ENCODE measurements at places on chromosomes 4 and X.

DNA sequence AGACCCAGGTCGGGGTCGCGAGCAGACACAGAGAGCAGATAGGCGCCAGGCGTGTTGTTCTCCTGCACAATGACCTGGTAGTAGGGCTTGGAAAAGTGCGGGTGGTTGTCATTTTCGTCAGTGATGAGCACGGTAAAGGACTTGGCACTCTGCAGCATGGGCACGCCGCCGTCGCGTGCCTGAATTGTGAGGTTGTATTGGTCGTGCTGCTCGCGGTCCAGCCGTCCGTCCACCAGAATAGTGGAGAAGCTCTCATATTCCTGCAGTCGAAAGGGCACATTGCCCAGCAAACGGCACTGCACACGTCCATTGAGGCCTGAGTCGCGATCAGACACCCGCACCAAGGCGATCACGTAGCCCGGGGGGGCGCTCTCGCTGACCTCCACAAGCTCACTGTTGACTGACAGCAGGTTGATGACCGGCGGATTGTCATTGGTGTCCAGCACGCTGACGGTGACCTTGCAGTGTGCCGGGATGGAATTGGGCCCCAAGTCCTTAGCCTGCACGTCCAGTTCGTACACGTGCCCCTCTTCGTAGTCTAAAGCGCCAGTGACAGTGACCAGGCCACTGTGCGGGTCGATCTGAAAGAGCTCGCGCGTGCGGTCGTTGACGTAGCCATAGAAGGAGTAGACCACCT, 2.8 kb downstream of the PCDH19 start:
- DNase-seq = no peak

GRCh38 chrX:65706041-65706828, 38.8 kb downstream of the MSN start:
- peak; percentile 29 for DNase-seq

DNA sequence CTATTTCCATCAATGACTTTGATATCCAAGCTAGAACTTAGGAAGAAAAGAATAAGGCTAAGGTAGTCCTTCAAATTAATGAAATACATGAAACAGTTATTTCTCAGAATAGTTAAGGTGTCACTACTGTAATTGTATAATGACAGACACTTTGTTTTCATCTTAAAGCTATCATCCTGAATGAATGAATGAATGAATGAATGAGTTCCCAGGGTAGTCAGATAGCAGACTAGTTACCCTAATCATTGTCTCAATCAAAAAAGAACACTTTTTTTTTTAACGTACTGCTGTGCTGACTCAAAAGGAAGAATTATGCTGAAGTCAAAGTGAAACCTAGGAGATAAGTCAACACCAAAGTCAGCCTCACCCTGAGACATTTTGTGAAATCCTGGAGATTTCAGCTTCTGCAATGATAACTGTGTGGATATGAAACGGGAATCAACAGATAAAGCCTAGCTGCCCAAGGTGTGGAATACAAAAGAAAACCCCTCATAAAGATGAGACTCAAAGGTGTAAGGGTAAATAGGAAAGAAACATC, 68.3 kb upstream of the CNKSR2 start:
- DNase-seq = no peak

- no peak for DNase-seq
Measured at GRCh38 chrX:119646515-119646914, 40.3 kb upstream of the NKRF start.

GRCh38 chrX:81174286-81174685, 27.4 kb downstream of the HMGN5 start:
- no peak for DNase-seq

DNA sequence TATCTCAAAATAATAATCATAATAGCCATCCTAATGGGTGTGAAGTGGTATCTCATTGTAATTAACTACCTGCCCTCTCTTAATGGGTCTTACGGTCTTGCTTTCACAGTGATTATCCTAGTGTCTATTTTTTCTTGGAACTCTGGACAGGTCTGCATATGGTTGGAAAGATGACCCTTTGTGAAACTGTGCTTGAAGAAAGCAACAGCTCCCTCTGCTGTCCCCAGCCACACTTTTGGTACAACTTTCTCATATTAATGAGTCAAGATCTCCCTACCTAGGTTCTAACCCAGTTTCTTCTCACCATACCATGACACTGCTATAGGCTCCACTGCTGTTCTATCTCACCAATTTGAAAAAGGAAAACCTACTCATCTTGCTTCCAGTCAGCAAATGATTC, 2.4 kb downstream of the TFDP3 start:
- no peak for DNase-seq

- no peak for DNase-seq
Measured at GRCh38 chr4:123409334-123409733, 12.7 kb downstream of the SPRY1 start.

DNA sequence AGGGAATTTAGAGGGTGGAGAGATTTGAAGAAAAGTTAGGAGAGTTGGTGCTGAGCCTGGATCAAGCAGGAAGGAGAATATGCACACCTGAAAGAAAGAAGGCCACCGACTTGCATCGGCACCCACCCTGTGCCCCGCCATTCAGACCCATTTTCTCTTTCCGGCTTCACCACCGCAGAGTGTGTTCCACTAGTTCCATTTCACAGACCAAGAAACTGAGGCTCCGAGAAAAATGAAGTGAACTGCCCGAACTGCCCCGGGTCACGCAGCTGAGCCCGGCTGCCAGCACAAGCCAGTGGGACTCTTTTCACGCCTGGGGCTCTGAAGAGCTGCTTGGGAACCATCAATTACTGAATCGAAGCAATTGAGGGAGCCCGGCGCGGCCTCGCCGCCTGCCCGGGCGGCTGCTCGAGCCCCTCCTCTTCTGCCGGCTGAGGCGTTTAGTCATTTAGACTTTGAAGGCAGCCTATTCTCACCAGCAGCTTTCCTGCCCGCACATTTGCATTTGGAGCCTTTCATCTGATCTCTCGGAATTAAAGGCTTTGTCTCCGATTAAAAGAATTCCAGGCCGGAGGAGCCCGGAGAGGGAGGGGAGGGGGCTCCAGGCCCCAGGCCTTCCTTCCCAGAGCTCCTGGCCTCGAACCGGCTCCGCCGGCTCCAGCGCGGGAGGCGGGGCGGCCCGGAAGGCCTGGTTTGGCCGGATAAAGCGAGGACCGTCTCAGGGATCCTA, 140.2 kb upstream of the PJA1 start:
- no peak for DNase-seq

DNA sequence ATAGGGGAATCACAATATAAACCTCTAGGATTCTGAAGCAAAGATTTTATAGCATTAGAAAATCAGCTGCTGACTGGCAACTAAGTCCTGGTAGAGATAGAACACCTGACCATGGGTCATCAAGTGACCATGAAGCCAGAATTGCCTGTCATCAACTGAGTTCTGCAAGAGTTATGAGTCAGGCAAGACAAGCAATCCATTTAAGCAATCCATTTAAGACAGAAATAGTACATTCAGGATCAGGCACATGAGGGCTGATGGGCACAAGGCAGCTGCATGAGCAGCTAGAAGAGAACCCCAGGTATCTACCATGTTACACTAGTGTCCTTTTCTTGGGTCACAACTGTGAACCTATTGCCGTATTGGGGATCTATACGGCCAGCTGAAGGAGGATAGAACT, 98.9 kb downstream of the SPRY1 start:
- DNase-seq = no peak

- no peak for DNase-seq
Measured at GRCh38 chr4:182904211-182904761, 12.9 kb downstream of the DCTD start.

GRCh38 chr4:80072228-80072743, 743 bp downstream of the ANTXR2 start:
- DNase-seq = peak; percentile 67

GRCh38 chrX:132594129-132594528, 105.3 kb upstream of the MBNL3 start:
- no peak for DNase-seq

DNA sequence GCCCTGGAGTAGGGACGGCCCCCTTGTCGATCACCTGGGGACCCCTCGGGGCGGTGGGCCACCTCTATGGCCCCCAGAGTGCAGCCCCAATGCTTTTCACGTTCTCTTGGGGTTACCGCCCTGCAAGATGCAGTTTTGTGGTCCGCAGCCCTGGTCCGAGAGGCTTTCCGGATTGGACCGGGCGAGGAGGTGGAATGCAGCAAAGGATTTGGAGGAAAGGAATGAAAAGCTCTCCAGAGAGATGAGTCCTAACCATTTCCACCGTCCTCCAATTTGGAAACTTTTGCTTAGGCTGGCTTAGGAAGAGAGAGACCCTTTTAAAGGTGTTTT, 601 bp downstream of the SLC25A43 start:
- DNase-seq = no peak

DNA sequence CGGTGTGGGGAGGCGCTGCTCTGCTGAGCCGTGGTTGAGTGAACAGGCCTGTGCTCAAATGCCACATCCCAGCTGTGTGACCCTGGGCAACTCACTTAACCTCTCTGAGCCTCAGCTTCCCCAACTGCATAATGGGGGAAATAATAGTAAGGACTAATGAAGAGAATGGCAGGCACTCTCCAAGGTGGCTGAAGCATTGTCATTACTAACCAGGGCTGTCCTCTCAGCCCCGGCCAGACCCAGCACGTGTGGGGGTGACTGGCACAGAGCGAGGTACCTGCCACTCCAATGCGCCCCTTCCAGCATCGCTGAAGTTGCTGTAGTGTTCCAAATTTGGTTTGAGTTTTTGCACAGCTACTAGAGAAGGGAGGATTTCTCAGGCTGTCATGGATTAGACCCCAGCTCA, 80.0 kb downstream of the ABLIM2 start:
- peak; percentile 6 for DNase-seq

- no peak for DNase-seq
Measured at GRCh38 chr4:73763877-73764276, 23.5 kb downstream of the CXCL8 start.

DNA sequence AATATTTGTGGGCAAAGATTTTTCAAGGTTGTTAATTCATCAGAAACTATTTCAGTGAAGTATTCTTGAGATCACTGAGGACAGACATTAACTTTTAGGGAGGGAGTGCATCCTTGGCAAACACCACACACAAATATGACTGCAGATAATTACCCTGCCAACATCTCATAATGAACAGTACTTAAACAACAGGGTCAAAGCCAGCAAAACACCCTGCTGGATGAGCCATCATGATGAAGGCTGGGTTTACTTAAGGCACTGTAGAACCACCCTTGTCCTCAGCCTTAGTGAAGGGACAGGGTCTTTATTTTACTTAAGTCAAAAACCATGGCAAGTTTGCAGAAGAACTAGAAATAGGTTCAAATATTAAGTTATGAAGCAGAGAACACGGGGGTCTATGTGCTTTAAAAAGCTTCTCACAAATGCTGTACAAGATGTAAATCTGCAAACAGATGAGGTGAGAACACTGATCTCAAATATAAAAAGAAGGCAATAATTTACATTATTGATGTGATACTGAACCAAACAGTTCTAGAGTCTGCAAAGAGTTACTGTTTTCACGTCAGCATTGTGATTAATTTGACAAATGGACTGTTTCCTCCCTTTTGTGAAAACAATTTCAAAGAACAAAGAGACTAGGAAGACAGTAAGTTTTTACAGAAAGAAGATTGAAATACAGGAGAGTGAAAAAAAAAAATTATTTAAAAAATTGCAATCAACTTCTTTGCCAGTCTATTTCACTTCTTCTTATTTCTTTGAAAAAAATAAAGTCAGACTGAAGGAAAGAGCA, 28.2 kb downstream of the TAPT1 start:
- DNase-seq = no peak

GRCh38 chrX:131650637-131651410, 107.0 kb downstream of the OR13H1 start:
- no peak for DNase-seq

DNA sequence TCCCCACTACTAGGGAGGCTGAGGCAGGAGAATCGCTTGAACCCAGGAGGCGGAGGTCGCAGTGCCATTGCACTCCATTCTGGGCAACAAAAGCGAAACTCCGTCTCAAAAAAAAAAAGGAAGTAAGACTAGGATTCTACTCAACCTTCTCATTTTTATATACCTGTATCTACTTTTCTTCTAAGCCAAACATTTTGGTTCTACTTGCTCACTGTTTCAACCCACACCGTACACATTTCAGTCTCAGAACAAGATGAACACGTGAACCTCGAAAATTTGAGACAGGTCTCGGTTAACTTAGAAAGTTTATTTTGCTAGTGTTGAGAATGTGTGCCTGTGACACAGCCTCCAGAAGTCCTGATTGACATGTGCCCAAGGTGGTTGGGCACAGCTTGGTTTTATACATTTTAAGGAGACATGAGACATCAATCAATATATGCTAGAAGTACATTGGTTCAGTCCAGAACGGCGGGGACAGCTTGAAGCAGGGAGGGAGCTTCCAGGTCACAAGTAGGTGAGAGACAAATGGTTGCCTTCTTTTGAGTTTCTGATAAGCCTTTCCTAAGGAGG, 3.7 kb downstream of the ADD1 start:
- no peak for DNase-seq

- no peak for DNase-seq
Measured at GRCh38 chrX:105527759-105528158, 294.6 kb upstream of the NRK start.

- no peak for DNase-seq
Measured at GRCh38 chr4:83728191-83728590, 192.3 kb downstream of the GPAT3 start.

DNA sequence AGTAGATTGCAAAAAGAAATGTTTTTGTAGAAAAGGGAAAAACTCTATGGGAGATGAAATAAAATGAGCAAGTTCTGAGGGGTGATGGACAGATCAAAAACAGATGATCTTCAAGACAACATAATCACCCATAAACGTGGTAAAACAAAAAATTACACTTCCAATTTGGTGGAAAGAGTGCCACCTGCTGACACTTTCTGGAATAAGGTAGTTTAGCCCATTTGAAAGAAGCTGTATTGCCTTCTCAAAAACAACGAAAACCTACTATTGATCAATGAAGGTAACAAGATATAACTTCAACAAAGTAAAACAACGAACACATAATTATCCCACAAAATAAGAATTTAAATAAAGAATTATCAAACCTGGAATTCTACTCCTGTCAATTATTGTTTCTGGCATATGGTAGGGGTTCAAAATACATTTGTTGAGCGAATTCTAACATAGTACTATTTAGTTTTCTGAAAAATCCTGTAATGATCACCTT, 2.5 kb downstream of the COQ2 start:
- peak; percentile 26 for DNase-seq

- DNase-seq = no peak
Measured at GRCh38 chr4:168741281-168742173, 244.7 kb downstream of the PALLD start.

- no peak for DNase-seq
Measured at GRCh38 chrX:18065956-18066355, 154.7 kb downstream of the BEND2 start.

Data from right hindlimb (tissue), 1 donor.